ENCODE measurements at places on chromosomes 1 and 21. TPM values are rescaled to one million over a fixed set of nuclear protein-coding genes. Genes with fewer than 3 reads are reported as not detected.

Gene DNM3
- total RNA-seq = 1.5 TPM

- no peak overlapping the region for H3K4me3 ChIP-seq
- H3K27me3 ChIP-seq = no peaks in the 10 kb centered on the region
- H3K27ac ChIP-seq = no peak overlapping the region
These were observed 4.5 kb downstream of the PEF1 start for GRCh38 chr1:31640179-31640578.

GRCh38 chr1:171754971-171755370 is 13.1 kb upstream of the VAMP4 start:
- no peak for DNase-seq
- H3K36me3 ChIP-seq = no peaks in the 10 kb centered on the region
- peaks cover 5% of the 10 kb centered on the region for H3K4me1 ChIP-seq
- H3K4me3 ChIP-seq = no peak overlapping the region

- no peak overlapping the region for H3K27ac ChIP-seq
- no peak for DNase-seq
- H3K4me1 ChIP-seq = no peaks in the 10 kb centered on the region
- no peaks in the 10 kb centered on the region for H3K36me3 ChIP-seq
- no peak overlapping the region for H3K4me3 ChIP-seq
- peaks cover 21% of the 10 kb centered on the region for H3K27me3 ChIP-seq
These were observed 1.5 kb downstream of the L1TD1 start for GRCh38 chr1:62196086-62196690.

DNA sequence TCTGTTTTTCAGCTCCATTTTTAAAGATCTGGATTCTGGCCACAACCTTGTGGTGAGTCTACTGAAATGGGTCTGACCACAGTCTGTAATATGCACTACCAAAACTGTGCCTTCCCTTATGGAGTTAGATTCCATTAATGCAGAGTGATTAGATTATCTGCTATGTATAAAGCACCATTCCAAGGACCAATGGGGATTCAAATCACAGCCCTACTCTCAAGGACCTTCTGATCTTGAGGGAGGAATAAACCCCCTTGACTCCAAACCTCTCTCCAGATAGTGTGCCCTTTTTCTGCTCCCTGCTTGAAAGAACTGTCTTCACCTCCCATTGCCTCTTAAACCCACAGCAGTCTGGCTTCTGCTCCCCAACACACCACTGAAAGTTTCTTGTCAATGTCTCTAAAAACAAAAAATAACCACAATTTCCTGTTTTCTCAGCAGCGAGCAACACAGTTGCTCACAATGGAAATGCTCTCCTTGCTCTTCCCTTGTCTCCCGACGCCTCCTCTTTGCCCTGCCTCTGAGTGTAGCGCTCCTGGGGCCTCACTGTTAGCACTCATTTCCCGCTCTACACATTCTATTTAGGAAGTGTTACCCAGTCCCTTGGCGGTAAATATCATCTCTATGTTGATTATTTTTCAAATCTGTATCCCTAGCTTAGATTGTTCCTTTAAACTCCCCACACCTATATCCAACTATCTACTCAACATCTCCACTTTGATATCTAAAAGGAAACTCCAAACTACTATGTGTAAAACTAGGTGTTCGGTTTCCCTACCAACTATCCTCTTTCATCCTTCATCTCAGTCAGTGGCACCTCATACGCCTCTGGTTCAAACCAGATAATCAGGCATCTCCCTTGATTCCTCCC is 13.6 kb downstream of the PCNX2 start:
- peak overlapping the region; percentile 79 for H3K27ac ChIP-seq
- peak; percentile 12 for DNase-seq
- H3K4me3 ChIP-seq = peak overlapping the region; percentile 75
- H3K27me3 ChIP-seq = no peaks in the 10 kb centered on the region

Data from activated T-cell treated with anti-CD3 and anti-CD28 coated beads, Interleukin-2, amount 50 U/mL, for 72 hours (primary cell).